Omental fat pad (tissue), 4 donors: ENCODE measurements at places on chromosomes 5 and 9.

DNA sequence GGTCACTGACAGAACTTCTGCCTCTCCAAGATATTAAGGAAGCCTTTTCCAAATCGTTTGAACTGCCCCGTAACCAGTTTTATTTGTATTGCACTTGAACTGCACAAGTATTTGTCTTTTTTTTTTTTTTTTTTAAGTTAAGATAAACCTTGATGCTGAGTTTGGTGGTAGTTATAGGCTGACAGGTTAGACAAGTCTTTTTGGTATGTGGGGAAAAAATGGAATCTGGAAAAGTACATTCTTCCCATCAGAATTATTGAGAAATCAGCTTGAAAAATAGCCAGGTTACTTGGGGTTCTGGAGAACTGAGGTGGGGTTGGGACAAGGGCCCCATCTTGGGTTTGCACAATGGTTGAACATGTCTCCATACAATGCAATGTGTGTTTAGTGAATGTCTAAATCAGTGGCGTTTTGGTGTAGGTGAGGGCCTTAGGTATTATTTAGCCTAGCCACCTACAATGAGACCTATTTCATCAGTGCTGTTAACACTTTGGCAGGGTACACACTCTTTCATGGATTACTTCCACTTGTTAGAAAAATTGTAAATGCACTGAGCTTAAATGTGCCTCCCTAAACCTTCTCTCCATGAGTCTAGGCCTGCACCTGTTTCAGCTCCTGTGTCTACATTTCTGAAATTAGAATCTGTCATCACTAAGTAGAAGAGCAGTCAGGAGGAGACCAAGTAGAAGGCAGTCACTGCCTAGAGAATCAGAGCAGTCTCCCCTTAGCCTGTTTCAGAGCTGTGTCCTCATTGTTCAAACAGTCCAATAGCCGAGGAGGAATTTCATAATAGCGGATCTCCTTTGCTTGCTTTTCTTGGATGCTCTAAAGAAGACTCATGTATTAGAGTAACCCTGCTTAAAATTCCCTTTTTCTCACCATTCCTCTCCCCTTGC, 140.0 kb upstream of the HMHB1 start:
- DNase-seq, result no peak

- DNase-seq, result no peak
Measured at GRCh38 chr5:84794486-84795035, 409.9 kb upstream of the EDIL3 start.

GRCh38 chr5:98614341-98614740, 159.1 kb upstream of the RGMB start:
- DNase-seq, result no peak

DNA sequence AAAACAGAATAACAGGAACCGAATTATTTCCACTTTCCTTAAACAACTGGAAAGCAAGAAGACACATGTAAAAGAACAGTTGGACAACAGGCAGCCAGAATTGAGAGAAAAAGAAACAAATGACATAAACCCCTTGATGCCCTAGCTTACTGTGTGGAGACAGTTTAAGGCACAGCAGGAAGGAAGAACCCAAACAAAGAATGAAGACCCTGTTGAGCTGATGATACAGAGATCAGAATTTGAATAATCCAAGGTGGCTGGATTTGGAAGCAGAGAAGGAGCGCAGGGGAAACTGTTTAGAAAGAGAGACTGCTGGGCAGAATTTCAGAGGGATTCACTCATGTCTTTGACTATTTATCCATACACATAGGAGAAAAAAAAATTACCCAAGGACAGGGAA, 316.3 kb upstream of the POU5F2 start:
- DNase-seq, result no peak

GRCh38 chr5:152332716-152333460, 72.2 kb downstream of the NMUR2 start:
- DNase-seq, result no peak

- no peak for DNase-seq
Measured at GRCh38 chr9:25891527-25891926, 213.3 kb upstream of the TUSC1 start.

DNA sequence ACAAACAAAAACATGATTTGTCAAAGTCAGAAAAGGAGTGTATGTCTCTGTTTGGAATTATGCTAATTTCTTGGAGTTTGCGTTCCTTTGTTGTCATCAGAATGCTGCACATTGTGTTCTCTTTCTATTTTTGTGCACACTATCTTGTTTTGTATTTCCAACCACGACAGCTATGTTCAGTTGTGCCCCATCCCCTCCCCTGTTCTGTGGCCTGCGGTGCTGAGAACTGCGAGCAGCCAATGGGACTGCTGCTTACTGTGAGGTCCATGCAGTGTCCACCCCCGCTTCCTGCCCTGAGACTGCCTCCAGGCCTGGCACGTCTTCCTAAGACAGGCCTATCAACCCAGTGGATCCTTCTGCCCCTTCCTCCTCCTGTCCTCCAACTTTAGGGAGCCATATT, 76.8 kb downstream of the PALM2AKAP2 start:
- no peak for DNase-seq

- DNase-seq, result no peak
Measured at GRCh38 chr5:95669540-95669939, 13.3 kb downstream of the SPATA9 start.

- no peak for DNase-seq
Measured at GRCh38 chr9:136373300-136374182, at the start of gene CARD9. CARD9 (minus strand) TSS chr9:136373669; CDS start chr9:136372078, 1,591 bp downstream.

GRCh38 chr9:135971111-135971766, 10.1 kb upstream of the UBAC1 start:
- no peak for DNase-seq

GRCh38 chr9:98485706-98486105, 223.0 kb downstream of the GABBR2 start:
- DNase-seq, result no peak

- no peak for DNase-seq
Measured at GRCh38 chr5:8550921-8551320, 682.0 kb downstream of the MTRR start.

GRCh38 chr9:95509851-95510708, 6.7 kb downstream of the PTCH1 start:
- DNase-seq, result no peak

DNA sequence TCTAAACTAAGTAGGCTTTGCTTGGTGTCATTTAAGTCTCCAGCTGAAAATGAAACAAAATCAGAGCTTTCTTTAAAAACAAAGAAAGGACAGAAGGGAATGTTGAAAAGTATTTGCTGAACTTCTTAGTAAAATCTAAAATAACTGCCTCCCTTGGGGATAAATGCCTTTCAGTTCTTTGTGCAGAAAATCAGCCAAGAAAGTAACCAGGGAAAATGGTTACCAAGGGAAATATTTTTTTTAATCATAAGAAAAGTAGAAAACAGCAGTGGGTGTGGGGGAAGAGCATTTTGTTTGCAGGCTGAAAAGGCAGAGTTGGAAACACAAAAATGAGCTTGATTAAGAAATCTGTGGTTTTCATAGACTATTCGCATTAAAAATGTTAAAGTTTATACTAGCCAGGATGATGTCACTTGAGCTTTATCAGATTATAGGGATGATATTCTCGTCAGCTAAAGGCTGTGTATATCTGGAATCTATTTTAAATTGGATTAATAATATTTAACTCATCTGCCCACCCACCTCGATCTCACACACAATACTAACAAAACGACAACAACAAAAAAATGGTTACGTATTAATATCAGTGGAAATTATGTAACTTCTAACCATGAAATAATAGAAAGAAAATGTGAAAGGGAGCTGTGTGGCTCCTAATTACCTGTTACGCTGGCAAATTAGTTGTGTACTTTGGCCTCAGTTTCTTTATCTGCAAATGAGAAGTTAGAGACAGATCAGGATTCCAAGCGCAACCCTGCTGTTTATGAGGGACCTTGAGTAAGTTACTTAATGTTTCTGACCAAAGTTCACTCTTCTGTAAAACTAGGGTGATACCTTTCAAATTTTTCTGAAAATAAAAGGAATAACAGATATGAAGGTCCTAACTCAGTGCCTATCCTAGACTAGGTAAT, at the start of gene ECM2:
Gene ECM2, minus strand, starts transcription at position 51 of the 911 bp plus-strand sequence. CDS start 13,124 bp downstream, outside the sequence.
- DNase-seq, result no peak

GRCh38 chr5:142727735-142728047, 41.8 kb upstream of the FGF1 start:
- DNase-seq, result no peak

GRCh38 chr9:1880038-1880565, 135.0 kb upstream of the SMARCA2 start:
- no peak for DNase-seq

- DNase-seq, result peak; percentile 98
Measured at GRCh38 chr9:137445275-137445807, 4.2 kb upstream of the ENTPD8 start.

DNA sequence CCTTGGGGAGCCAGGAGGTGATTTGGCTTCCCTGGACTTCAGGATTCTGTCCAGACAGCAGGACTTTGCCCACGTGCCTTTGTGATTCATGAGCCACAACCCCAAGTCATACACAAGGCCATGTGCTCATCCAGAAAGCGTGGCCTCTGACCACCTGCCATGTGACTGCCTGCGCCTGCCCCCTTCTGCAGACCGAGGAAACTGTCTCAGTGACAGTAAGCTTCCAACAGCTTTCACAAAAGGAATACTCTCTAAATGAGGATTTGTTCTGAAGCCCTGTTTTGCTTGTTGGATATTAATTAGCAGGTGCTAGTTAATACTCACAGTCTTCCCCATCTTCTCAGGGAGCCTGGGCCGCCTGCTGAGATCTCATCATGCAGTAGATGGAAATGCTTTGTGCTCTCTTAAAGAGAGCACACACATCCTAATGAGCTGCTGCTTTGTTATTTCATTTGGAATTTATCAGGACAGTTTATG, 36.9 kb upstream of the ANGPTL2 start:
- DNase-seq, result no peak

GRCh38 chr9:95078511-95078910, 239.0 kb downstream of the FANCC start:
- no peak for DNase-seq

DNA sequence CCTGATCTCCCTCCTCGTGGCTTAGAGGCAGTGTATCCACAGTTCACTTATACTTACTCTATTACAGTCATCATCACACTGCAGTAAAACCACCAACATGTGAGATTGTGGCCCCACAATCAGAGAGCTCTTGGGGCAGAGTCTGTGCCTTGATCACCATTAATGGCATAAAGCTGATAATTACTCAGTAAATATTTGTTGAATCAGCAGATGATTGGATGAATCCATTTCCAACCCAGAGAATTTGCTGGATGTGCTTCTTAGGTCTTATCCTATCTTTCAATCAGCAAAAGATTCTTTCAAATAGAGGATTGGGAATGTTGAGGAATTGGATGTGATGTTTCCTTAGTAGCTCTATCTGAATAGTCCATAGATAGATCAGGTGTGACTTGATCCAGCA, 88.8 kb upstream of the PITX1 start:
- no peak for DNase-seq

- DNase-seq, result no peak
Measured at GRCh38 chr9:127931092-127931881, 710 bp upstream of the PIP5KL1 start.

DNA sequence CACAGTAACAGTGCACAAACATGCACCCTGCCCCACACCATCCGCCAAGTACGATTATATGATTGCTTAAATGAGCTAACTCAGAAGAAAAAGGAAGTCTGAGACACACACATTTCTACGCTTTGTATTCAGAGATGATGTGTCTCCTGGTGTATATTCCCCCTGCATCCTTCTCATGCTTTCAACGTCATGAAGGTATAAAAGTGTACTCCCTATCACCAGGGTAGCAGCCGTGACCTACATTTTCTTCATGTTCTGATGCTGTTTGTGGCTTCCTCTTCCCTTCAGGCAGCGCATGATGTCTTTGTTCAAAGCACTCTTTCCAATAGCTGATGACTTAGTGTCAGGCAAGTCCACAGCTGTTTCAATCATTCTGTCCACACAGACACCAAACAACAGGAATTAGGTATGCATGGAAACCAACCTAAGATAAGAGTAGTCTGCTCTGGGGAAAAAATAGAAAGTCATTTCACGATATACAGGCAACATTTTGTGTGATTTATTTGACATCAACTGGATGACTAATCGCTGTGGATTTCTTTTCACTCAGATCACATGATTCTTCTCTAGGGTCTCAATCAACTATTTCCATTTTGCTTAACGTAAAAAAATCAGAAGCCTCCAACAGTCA, 269.4 kb upstream of the PTGER4 start:
- no peak for DNase-seq

DNA sequence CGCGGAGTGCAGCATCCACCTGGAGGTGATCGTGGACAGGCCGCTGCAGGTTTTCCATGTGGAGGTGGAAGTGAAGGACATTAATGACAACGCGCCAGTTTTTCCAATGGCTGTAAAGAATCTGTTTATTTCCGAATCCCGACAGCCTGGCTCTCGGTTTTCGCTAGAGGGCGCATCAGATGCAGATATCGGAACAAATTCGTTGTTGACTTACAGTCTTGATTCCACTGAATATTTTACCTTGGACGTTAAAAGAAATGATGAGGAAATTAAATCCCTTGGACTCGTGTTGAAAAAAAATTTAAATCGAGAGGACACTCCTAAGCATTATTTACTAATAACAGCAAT, 611 bp downstream of the PCDHA3 start:
- no peak for DNase-seq

GRCh38 chr9:93128715-93129224, 5.3 kb downstream of the NINJ1 start:
- DNase-seq, result no peak

- DNase-seq, result no peak
Measured at GRCh38 chr5:159100782-159101646, 1.3 kb upstream of the EBF1 start.

- DNase-seq, result no peak
Measured at GRCh38 chr5:2848619-2849018, 97.1 kb upstream of the IRX2 start.

DNA sequence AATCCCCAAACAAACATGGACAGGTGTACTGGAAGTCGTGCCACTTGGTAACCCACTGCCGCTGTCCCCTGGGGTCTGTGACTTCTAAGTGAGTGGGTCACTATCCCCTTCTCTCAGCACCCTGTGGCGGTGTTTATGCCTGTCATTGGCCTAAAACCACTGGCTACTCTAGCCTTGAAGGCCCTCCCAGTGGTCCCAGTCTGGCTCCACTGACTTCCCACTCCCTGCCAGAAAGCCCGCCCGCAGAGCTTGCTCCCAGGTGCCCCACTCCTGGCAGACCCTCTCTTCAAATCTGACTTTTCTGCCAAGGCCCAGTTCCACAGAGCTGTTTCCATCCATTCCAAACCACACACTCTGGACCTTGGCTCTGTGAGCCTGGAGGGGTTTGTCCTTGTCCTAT, 274.5 kb downstream of the HSPA4 start:
- DNase-seq, result no peak

DNA sequence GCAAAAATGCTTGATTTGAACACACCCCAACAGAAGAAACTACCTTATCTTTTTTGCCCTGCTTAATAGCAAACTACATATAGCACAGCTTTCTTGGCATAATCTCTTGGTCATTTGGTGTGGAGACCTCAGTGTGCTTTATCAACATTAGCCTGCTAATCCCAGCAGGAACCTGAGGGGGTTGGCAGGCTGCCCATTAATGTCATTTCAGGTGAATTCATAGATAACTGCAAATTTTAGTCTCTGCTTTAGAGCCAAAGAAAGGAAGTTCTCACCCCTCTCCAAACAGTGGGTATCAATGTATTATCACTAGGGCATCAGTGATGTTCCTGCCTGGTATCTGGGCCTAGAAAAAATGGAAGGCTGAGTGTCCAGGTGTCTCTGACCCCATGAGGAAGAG, 489.0 kb downstream of the NTRK2 start:
- no peak for DNase-seq
